ENCODE measurements at places on chromosomes 3 and 15.

GRCh38 chr3:112984485-112984884, 6.3 kb upstream of the GTPBP8 start:
- DNase-seq, result peak; percentile 58

DNA sequence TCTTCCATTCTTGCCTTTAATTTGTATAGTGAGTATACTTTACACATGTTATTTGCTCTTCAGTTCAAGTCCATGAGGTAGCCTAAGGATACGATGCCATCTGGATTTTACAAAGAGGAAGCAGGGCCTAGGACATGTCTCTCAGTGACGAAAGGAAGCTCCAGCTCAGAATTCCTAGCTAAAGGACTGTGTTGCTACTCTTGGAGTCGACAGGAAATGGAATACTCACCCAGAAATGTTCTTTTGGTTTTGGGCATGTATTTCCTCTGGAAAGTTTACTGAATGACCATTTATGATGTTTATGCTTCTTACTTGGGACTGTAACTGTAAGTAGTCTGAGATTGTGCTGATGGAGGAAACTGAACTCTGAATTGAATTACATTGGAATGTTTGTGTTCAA, 12.5 kb downstream of the OXNAD1 start:
- DNase-seq, result no peak

DNA sequence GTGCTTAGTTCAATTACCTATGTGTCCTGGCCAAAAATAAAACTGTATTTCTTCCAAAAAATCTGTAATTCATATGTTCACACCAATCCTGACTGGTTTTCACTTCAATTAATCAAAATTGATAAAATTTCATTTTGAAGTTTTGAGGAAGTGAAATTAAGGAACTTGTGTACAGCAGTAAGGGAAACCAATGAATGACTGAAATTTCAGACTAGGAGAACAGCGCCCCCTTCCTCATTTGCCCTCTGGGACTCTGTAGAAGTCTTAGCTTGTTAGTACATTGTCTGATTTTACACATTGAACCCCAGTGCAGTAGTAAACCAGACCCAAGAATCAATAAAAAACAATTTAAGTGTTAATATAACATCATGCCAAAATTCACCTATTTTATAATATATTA, 495.3 kb upstream of the AGTR1 start:
- DNase-seq, result no peak

GRCh38 chr3:122183893-122184590, 574 bp downstream of the CASR start:
- no peak for DNase-seq

GRCh38 chr15:40762919-40763800, 708 bp upstream of the GCHFR start:
- DNase-seq, result no peak

DNA sequence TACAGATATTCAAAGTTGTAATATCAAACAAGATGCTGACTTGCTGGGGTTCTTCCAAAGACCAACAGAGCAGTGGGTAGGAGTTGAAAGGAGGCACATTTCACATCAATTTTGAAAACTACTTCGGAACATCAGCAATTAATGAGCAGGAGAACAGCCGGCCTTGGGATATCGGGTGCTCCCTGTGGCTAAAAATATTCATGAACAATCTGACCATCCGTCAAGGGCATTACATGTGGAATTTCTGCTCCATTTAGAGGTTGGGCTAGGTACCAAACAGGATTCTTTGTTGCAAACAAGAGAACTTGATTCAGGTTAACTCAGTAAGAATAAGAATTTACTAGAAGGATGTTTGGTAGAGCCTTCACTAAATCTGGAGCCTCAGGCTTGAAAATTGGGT, 223.9 kb downstream of the RYR3 start:
- DNase-seq, result no peak

GRCh38 chr3:62332017-62332416, 41.3 kb downstream of the FEZF2 start:
- no peak for DNase-seq

GRCh38 chr3:156729460-156730179, 55.2 kb downstream of the TIPARP start:
- no peak for DNase-seq

- no peak for DNase-seq
Observed at GRCh38 chr15:72021604-72022003, 96.3 kb downstream of the MYO9A start.

DNA sequence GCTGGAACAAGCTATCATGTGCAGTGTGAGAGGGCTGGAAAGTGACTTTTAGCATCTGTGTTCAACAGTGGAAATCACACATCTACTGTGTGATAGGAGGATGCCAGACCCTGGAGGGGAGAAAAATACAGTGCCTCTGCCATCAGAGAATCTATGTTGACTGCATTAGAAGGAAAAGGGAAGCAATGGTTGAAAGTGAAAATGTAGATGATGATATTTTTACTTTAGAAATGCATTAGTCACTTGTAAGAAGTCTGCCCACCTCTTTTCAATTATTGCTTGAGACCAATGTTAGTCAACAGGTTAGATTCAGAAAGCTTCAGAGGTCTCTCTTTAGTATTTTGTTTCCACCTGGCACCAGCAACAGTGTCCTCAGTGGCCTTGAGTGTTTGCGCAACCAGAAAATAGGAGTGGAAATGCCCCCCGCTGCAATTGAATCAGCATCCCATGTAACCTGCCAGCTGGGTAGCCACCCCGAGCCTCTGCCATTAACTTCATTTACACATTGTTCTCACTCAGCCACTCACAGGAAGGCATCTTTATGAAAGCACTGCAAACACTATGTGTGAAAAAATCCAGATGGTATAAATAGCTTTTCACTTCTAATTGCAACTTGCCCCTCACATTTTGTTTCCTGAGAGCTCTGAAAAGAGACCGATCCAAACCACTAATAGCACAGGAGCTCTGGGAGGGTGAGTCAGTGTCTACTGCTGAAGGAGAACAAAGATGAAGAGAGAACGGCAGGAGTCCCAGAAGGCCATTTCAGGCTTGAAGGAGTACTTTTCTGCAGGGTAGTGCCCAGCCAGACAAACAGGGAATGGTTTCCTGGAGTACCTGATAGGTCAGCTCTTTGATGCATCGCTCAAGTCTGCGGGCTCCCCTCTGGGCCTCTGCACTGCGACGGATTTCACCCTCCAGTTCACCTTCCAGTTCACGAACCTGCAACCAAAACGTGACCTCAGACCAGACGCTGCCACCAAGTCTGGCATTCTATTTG, 92.1 kb downstream of the HHLA2 start:
- DNase-seq, result peak; percentile 76

DNA sequence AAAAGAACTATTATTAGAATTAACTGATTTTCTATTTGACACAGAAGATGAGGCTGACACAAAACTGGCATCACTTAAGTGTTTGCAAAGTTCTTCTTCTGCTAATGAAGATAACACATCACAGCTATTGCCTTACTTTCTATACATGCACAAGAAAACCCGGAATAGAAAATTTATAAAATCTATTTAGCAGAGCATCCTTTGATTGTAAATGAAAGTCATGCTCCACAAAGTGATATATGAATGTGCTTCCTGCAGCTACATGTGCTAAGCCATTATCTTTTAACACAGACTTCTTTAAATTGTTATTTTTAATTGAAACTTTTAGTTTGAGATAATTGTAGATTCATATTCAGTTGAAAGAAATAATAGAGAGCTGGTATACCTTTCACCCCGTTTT, 27.0 kb downstream of the DENND4A start:
- DNase-seq, result no peak

- DNase-seq, result no peak
Observed at GRCh38 chr15:68415501-68416157, 16.3 kb downstream of the ITGA11 start.

DNA sequence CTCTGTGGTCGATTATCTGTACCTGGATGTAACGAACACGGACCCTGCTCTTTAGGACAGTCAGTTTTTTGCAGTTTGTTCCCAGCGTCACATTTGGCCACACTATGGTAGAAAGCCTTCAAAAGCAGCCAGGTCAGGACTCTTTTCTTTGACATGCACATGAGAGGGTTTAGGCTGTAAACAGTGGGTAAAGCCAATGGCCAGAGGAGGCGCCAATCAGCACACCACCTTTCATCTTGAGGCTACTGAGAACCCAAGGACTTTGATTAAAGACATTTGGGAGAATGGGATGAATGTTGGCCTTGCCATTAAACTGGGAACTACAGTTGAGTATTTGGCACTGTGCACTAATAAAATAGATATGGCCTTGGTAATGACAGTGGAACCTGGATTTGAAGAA, 225.9 kb downstream of the OXSM start:
- no peak for DNase-seq

- DNase-seq, result no peak
Observed at GRCh38 chr3:191238321-191238817, 39.3 kb downstream of the OSTN start.

GRCh38 chr15:66724732-66725463, 22.9 kb downstream of the SMAD6 start:
- no peak for DNase-seq

- no peak for DNase-seq
Observed at GRCh38 chr15:80141916-80142598, 10.7 kb upstream of the FAH start.

- DNase-seq, result no peak
Observed at GRCh38 chr3:177499779-177500423, 302.6 kb upstream of the TBL1XR1 start.

GRCh38 chr3:159830523-159831154, 158.0 kb upstream of the IL12A start:
- DNase-seq, result no peak

DNA sequence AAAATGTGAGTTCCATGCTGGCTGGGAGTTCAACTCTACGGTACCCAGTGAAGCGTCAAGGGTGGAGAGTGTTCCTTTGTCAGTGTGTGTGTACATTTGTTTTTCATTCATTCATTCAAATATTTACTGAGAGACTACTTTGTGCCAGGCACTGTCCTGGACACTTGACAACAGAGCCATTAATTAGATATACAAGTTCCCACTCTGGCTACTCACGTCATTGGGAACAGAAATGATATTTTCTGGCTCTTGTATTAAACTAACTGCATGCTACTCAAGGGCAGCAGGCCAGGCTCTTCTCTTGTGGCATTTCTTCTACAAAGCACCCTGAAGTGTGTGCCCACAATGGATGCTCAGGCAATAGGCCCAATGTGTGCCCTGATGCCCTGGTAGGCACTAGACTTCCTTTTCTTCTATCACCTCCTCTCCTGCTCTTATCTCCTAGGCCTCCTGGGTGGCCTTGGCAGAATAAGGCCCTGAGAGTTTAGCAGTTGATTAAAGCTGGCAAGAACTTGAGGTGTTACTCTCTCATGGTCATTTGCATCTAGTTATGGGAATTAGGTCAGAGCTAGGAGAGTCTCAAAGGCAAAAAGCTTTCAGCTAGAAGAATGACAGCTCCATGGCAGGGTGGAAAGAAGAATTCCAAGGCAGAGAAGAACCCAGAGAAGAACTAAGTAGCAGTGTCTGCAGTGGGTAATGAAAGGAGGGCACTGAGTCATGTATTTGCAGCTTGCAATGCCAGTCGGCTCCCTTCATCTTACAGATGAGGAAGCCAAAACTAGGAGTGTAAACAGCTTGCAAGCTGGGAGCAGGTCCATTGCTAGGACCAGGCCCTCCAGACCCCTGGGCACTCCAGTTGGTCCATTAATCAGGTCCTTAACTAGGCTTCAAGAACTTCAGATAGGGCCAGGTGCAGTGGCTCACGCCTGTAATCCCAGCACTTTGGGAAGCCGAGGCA, 14.0 kb upstream of the SMAD3 start:
- no peak for DNase-seq

- DNase-seq, result no peak
Observed at GRCh38 chr3:129197321-129197720, 13.6 kb upstream of the CNBP start.

GRCh38 chr15:57148262-57148661, 228.0 kb upstream of the CGNL1 start:
- DNase-seq, result no peak

GRCh38 chr15:40277471-40277870, 5.4 kb downstream of the ANKRD63 start:
- no peak for DNase-seq

DNA sequence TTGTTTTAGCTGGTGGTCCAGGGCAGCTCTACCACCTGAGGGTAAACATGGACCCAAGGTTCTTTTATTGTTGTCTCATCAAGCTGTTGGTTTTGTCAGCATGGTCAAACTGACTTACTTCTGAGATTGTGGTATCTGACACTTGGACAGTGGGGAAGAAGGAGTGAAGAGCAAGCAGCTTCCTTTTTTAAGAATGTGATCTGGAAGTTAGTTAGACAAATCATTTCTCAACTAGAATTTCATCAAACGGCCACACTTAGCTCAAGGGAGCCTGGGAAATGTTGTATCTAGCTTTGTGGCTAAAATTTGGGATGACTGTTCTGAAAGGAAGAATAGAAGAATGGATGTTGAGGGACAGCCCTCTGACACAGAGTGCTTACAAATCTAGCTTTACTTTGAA, 215.2 kb downstream of the ZNF621 start:
- DNase-seq, result no peak

DNA sequence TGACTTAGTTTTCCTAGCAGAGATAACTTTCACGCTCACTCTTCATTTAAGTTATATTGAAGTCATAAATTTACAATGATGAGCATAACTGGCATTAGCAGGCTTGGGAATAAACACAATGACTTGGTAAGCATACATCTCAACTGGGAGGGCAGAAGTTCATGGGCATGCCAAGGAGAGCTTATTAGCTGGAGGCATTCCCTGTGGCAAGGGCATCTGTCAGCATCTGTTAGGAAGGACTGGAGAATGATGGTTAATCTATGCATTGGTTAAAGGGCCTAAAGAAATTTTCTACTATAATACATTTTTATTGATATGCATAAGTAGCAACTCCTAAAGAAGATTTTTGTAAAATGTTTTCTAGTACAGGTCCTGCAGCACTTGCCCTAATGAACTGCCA, 52.4 kb downstream of the NEK11 start:
- no peak for DNase-seq

GRCh38 chr3:46496746-46497555, 825 bp upstream of the RTP3 start:
- DNase-seq, result peak; percentile 47

- no peak for DNase-seq
Observed at GRCh38 chr3:185504636-185505035, 5.8 kb upstream of the TMEM41A start.

DNA sequence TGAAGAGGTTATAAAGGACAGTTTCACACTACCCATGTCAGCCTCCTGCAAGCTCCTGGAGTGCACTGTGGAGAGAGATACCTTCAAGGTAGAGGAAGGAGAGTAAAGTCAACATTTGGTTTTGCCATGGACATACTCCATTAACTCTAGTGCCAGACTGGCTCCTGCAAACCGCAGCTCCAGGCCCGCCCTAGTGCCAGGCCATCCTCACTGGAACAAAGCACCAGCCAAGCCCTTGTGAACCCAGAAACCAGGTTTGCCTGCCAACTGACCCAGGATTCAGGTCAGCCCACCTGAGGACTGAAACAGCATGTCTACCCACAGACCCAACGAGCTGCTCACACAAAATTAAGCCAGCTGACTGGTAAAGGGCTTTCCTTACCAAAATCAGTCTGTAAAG, 41.0 kb upstream of the TP63 start:
- DNase-seq, result no peak

- no peak for DNase-seq
Observed at GRCh38 chr3:107939691-107940442, 151.0 kb downstream of the CD47 start.

- DNase-seq, result peak; percentile 45
Observed at GRCh38 chr3:148880681-148881080, 15.6 kb downstream of the CPA3 start.

- no peak for DNase-seq
Observed at GRCh38 chr3:174430986-174431385, 428.1 kb upstream of the NAALADL2 start.

GRCh38 chr15:43702174-43702573, 8.5 kb downstream of the CKMT1A start:
- no peak for DNase-seq
